ENCODE measurements at places on chromosomes 13 and 19.

DNA sequence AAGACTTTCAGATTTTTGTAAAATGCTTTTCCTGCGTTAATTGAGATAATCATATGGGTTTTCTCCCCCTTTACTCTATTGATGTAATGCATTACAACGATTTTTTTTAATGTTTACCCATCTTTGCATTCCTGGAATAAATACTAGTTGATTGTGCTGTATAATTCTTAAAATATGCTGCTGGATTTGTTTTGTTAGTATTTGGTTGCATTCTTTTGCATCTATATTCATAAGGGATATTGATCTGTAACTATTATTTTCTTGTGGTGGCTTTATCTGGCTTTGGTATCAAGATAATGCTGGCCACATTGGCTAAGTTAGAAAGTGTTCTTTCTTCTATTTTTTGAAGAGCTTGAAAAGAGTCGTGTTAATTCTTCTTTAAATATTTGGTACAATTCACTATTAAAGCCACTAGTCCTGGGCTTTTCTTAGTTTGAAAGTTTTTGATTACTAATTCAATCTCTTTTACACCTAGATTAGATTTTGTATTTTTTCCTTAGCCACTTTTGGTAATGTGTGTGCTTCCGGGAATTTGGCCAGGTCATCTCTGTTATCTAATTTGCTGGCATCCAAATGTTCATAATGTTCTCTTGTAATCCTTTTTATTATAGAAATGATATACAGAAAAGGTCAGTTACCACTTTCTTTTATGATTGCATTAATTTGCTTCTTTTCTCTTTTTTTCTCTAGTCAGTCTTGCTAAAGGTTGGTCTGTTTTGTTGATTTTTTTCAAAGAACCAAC is 29.8 kb downstream of the KL start:
- no peak for DNase-seq

DNA sequence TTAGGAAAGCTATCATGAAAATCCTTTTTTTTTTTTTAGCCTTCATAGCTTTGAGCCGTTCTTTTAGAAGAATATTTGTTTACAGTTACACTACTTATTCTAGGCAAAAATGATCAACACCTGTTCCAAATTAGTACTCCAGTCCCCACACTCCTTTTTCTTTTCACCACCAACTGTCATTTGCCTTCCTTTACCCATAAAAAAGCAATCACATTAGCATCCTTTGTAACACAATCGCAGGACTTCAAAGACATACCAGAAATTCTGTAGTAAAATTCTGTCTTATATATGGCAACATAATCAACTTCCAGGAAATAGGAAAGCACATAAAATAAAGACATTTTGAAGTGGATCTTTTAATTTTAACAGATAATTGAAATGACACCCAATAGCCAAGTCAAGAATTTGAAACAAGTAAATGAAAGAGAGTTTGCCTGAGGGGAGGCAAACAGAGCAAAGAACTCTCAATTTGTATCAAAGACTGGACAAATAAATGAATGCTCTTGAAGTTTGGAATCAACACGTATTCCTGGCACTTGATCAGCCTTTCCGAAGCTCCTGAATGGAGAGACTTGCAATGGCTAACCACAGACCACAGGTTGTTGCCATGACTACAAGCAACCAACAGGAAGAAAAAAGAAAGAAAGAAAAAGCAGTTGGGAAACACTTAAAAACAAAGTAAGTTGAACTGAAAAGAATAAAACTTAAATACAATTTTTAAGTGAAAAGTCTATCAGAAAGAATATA is 206.8 kb downstream of the PCDH9 start:
- DNase-seq = no peak

GRCh38 chr13:29067306-29067945 is 247.3 kb downstream of the MTUS2 start:
- no peak for DNase-seq

DNA sequence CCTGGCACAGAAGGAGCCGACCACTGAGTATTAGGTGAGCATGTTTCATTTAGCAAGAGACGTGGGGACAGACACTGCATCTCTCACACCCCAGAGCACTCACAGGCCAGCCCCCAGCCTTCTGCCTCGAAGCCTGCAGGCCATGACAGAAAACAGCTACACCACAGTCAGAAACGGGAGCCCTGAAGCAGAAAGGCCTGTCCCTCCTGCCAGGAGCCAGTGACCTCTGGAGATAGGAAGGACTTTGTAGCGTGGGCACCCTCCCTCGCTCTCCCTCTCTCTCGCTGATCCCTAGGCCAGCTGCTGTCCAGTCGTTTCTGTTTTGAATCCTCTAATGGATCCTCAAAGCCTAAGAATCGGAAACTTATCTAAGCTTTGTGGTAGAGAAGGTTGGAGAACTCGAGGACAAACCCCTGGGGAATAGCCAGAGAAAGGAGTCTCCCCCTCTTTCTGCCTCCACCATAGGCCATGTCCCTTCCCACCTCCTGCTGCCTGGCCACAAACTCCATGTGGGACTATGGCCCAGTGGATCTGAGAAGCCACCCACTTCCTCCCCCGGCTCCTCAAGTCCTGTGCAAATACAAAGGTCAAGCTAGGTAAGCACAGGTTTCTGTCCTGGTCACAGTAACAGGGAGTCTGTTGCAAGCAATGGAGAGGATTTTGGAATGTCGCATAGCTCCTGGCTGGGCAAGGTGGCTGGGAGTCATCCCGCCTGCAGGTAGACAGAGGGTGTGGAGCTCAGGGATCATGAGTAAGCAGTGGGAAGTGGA is 95.1 kb downstream of the NUFIP1 start:
- DNase-seq = no peak

- no peak for DNase-seq
Measured at GRCh38 chr13:100301418-100301817, 212.5 kb downstream of the PCCA start.

GRCh38 chr13:74774264-74774663 is 640.1 kb upstream of the KLF12 start:
- DNase-seq = peak; percentile 78

DNA sequence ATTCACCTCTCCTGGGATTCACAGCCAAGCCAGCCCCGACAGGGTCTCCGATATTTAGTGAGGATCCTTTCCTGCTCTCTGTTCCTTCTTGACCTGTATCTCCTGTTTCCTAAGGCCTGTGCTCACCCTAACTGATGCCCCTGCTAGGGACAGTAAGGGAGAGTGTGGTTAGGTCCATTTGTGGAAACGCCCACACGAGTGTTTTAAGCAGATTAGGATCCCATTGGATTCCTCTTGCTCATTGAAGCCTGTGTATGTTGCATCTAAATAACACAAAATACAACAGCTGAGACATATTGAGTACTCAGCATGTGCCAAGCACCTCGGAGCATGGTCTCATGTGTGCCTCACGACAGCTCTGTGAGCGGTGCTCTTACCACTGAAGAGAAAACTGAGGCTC is 64.9 kb downstream of the EFNB2 start:
- no peak for DNase-seq

- peak; percentile 8 for DNase-seq
Measured at GRCh38 chr19:44777715-44778347, at the start of gene CBLC. Gene CBLC (plus strand): TSS chr19:44777890. CDS start chr19:44777932, 42 bp downstream.

DNA sequence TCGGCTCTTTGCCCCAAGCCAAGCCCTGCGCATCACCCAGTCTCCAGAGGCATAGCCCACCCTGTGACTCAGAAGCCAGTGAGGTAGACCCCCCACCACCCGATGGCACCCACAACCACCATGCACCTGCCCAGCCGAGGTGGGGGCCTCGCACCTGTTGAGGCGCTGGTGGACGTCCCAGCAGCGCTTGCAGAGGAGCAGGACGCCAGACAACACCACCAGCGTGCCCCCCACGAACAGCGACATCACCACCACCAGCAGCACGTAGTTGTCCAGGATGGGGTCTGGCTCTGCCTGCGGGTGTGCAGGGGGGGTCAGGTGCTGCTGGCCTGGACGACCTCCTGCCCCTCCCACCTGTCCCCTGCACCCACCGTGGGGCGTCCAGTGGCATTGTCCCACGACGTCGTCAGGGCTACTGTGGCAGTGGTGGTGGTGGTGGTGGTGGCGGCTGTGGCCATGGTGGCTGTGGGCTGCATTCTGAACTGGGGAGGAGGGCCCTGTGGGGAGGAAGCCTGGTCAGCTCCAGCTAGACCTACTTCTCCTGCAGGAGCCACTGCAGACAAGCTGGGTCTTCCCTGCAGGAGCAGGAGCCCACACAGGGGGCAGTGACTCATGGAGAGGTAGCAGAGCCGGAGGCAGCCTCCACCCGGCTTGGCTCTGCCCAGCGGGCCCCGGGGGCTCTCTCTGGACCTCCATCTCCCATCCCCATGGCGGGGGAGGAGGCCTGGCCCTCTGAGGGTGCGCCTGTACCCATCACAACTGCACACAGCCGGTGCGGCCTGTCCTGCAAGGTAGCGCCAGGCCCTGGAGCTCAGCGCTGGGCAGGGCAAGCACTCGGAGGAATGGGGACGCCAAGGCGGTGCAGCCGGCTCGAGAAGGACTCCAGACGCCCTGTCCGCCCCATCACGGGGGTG is 1.9 kb downstream of the CBARP start:
- peak; percentile 58 for DNase-seq
